Activated naive CD8-positive, alpha-beta T cell treated with anti-CD3 and anti-CD28 coated beads, Interleukin-2, amount 10 ng/mL, durations not matched to agents 7 days and 5 days (primary cell): ENCODE measurements at places on chromosomes 6 and 20.

- no peak for DNase-seq
Measured at GRCh38 chr6:15763837-15764236, 101.0 kb upstream of the DTNBP1 start.

DNA sequence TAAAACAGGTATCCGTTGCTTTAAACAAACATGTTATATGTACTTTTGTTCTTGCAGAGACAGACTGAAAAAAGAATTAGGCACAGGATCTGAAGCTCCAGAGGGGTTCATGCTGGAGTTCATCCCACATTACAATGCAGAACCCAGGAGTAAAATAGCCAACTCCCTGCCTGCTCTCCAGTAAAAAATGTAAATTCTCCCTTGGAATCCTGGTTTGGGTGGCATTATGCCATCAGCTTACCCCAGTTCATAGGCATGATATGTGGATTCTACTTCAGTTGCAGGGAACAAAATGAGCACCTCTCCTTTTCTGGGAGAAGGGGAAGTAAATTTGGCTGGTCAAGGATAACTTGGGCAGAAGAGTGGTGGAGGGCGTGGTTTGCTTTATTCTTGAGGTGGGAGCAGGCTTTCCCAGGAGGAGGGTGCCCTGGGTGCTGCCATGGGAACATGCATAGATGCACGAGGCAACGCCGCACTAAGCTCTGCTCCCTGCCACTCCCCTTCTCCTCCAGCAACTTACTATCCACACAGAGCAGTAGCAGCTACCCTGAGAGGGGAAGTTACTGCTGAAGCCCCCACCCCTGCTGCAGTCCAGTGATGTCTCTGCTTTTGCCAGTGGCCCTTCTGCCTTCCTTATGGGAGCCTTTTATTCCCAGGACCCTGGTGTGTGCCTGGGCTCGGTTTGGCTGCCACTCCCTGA lies 71.6 kb upstream of the GLP1R start:
- DNase-seq: no peak

DNA sequence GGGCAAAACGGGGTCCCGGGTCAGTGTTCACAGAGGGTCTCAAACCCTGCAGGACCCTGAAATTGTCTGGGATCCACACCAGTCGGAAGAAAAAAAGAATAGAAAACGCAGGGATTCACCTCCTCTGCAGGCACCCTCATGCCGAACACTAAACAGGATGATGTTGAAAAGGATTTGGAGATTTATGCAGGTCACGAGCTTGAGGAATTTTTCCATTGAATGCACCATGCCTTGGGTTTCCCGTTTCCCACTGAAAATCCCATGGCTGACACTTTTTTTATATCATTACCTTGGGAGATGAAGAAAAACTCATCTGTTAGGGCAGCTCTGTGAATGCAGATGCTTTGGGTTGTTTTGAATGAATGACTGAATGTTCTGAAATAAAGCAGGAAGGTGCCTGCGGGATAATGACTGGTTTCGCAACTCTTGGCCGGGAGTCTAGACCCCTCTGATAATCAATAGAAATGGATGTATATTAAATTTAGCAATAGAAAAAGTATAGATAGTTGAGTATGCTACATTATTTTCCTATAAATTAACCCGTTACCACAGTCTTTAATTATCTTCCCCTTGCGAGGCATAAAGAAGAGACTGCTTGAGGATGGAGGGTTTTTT lies 147.5 kb upstream of the AFDN start:
- DNase-seq: no peak

DNA sequence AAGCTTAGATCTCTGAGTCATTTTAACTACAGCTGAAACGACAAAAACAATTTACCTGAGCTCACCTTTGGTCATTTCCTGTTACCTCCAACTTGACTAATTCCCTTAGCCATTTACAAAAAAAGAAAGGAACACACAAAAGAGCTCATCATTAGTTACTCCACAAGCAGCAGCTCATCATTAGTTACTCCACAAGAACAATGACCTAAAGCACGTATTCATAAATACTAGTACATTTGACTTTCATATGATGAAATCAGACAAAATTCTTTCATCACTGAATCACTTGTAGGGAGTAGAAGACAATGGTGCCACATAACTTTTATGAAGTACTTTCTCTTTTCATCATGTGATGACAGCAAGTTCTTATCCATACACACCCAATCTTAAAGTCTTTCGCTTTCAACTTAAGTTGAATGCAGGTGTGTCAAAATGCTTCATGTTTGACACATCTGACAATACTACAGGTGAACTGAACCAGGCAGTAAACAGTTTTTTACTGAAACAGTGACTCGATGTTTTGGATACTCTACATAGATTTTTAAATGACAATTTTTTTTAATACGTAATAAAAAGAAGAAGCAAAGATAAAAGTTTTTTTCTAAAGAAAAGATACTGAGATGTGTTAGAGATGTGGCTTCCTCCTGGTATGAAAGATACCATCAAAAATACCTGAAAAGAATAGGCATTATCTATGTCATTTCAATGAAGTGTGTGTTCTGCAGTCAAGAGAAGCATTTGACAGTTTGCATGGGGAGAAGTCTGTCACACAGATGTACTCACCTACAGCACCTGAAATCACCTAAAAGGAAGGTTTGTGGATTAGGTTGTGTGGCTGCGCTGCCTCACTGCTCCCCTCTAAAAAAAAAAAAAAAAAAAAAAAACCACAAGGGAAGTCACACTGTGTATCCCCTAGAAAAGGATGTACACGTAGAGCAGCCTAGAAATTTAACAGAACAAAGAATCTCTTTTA lies 109.1 kb downstream of the PRDM1 start:
- DNase-seq: no peak

- DNase-seq: no peak
Measured at GRCh38 chr6:35691027-35691824, 2.5 kb upstream of the FKBP5 start.

GRCh38 chr20:53253668-53254067 lies 281.5 kb downstream of the TSHZ2 start:
- no peak for DNase-seq

DNA sequence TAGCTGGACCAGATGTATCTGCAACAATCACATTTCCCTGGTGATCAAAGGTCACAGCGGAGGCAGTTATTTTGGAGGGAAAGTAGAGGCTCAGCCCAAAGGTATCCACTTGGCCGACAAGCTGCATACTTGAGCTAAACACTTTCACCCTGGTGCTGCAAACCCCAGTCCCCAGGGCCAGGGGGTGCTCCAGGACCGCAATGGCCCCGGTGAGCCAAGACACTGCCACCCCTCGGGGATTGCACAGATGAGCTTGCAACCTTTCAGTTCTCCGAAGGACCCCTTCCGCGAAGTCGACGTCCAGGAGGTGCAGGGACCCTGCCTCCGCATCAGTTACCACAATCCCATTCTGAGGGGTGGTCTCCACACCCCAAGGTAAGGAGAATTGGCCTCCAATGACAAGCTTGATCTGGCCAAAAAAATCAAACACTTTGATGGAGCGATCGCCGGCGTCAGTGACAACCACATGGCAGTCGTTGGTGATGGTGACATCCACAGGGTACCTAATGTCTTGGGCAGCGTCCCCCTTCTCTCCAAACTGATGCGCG lies 823 bp downstream of the NHLRC1 start:
- no peak for DNase-seq

DNA sequence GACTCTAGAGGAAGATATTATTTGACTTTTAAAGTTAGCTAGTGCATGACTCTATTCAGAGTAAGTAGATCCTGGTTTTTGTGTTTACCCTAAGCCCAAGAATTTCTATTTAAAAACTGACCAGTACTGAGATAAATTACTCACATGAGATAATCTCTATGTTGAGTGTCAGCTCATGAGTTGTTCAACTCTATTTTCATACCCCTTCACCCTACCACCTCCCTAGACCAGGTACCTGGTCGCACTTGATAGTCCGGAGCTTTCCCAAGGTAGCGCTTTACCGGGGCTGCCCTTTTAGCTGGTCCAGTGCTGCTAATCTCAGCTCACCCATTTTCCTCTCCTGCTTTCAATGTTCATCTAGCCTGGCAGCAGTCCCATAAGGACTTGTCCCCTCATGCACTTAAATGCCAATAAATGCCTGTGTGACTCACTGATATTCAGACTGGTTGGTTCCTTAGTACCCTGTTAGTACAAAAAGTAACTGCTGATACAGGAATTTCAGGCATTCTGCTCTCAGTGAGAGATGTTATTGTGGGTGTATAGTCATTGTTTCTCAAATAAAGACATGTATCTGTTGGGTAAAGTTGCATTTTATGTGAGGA lies 503.9 kb downstream of the ADGRB3 start:
- DNase-seq: no peak

DNA sequence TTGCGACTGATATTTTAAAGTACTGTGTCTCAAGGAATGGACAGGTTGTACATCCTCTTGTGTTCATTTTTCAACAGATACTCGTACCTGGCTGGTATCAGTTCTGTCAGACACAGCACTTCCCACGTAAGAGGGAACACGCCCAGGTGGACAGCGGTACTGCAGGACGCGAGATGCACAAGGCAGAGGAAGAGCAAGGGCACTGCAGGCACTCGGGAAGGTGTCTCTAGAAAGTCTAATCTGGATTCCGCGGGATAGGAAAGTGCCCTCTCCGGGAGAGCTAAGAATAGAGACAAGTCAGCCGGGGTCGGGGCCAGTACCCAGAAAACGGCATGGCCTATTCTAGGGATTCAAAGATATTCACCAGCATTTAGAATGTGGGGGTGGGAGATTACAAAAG lies 94.2 kb upstream of the MBOAT1 start:
- no peak for DNase-seq

- no peak for DNase-seq
Measured at GRCh38 chr6:165219629-165220028, 89.8 kb downstream of the C6orf118 start.

- DNase-seq: no peak
Measured at GRCh38 chr6:47709160-47709559, 10.8 kb downstream of the ADGRF4 start.

DNA sequence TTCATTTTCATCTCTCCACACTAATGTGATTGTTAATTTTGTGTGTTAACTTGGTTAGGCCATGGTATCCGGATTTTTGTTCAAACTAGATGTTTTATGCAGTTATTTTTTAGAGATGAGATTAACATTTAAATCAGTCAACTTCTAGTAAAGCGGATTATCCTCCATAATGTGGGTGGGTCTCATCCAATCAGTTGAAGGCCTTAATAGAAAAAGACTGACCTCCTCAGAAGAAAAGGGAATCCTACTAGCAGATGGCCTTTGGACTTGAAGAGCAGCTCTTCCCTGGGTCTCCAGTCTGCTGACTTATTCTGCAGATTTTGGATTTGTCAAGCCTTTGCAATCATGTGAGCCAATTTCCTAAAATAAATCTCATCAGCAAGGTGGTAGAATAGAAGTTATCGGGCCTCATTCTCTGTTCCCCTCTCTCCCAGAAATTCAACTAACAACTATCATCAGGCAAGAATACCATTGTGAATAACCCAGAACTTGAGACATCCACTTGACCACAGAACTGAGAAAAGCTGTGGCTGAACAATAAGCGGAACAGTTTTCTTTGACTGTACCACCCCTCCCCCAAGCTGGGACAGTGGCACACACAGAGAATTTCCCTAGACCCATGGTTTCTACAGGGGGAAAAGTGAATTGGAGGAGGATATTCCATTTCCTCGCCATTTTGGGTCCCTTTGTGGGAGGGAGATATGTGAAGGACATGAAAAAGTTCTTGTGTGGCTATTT lies 323.0 kb downstream of the UTRN start:
- DNase-seq: no peak

GRCh38 chr6:33440649-33441309 lies 13.6 kb upstream of the ZBTB9 start:
- no peak for DNase-seq

DNA sequence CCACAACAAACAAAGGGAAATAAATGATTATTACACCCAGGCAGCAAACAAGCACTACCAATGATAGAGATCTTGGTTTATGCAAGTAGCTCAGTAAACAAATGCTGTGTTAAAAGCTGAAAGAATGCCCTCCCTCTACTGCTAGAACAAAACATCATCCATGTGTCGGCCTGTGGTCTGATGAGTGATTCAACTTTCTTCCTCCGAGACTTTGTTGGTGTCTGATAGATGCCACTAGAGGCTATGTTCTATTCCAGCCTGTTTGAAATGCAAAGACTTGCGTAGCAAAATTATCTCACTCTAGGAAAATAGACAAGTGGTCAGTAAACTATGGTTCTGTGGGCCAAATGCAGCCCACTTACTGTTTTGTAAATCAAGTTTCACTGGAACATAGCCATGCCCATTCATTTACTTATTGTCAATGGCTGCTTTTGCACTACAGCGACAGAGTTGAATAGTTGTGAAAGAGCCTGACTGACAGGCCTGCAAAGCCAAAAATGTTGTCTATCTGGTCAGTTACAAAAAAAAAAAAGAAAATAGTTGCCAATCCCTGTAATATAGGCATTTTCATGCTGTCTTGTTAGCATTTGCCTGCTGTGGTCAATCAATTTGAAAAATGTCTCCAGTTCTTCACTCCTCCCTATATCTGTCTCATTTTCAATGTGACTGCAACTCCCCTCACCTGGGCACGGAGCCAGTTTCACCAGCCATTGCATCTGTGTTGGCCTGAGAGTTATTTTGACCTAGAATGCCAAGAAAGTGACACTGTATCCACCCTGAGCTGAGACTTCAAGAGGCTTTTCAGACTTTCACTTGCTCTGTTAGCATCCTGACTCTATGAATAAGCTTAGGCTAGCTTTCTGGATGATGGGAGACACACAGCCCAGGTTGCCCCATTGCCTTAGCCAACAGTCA lies 544.6 kb upstream of the BTBD3 start:
- no peak for DNase-seq

GRCh38 chr6:44151348-44152108 lies 7.1 kb upstream of the CAPN11 start:
- peak; percentile 88 for DNase-seq
